ENCODE measurements at places on chromosomes 7 and 10.

- H3K27ac ChIP-seq: no peak overlapping the region
- no peaks in the 10 kb centered on the region for H3K27me3 ChIP-seq
- no peak for DNase-seq
- H3K36me3 ChIP-seq: no peaks in the 10 kb centered on the region
- no peak overlapping the region for H3K4me3 ChIP-seq
These were observed 340.9 kb upstream of the CHRM2 start for GRCh38 chr7:136527554-136527953.

DNA sequence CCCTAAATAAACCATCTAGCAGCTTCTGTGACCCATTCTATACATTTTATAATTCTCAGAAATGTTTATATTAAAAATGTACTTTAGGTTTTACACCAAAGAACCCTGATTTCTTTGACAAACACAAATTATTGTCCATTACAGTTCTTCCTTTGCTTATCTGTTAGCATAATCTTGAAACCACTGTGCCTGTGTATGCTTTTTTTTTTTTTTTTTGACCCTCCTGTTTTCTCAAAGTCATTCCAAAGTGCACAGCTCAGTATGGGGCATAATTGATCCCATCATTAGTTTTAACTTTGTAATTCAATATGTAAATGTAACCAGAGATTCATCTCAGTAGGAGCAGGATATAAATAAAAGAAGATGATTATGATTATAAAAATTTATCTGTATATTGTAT is 229.3 kb downstream of the DGKB start:
- no peak for DNase-seq
- no peak overlapping the region for H3K4me3 ChIP-seq
- H3K4me1 ChIP-seq: no peaks in the 10 kb centered on the region
- H3K27ac ChIP-seq: no peak overlapping the region
- no peaks in the 10 kb centered on the region for H3K36me3 ChIP-seq

DNA sequence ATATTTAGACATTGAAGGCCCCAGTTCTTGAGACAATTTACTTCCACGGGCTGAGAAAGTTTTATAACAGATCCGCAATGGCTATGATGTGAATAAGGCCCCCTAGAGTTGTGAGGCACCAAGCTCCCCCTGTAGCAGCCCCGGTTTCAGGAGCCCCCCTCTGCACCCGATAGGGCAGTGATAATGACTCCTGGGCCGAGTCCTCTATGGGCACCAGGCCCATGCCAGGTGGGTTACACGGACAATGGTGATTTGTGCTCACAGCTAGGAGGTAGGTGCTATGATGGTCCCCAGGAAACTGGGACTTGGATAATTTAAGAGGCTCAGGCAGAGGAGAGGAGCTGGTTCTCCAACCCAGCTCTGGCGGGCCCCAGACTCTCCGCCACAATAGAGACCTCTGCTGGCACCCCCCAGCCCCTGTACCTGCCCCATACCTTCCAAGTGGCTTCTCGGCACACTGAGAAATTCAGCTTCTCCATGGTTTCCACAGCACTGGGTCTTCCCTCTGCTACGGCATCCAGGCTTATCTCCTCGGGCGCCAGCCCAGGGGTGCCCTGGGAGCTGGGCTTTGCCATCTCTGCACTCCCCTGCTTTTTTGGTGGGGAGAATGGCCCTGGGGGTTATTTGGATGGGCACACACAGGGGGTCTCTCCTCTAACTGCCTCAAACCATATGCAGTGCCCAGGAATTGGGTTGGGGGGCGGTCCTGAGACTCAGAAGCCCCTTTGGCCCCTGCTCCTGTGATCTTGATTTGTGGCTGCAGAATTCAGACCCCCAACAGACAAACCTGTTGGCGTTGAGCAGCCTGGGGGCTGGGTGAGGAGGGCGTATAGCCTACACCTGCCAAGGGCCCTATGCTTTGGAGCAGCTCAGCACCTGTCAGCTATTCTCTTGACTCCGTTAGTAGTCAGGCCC is 12.2 kb upstream of the KCP start:
- no peak overlapping the region for H3K4me3 ChIP-seq
- no peak for DNase-seq
- no peaks in the 10 kb centered on the region for H3K36me3 ChIP-seq
- peaks cover 24% of the 10 kb centered on the region for H3K27me3 ChIP-seq
- H3K4me1 ChIP-seq: no peaks in the 10 kb centered on the region

- DNase-seq: peak; percentile 64
- no peaks in the 10 kb centered on the region for H3K4me1 ChIP-seq
- no peaks in the 10 kb centered on the region for H3K27me3 ChIP-seq
- no peaks in the 10 kb centered on the region for H3K36me3 ChIP-seq
These were observed 90.1 kb downstream of the EPC1 start for GRCh38 chr10:32256613-32257437.

DNA sequence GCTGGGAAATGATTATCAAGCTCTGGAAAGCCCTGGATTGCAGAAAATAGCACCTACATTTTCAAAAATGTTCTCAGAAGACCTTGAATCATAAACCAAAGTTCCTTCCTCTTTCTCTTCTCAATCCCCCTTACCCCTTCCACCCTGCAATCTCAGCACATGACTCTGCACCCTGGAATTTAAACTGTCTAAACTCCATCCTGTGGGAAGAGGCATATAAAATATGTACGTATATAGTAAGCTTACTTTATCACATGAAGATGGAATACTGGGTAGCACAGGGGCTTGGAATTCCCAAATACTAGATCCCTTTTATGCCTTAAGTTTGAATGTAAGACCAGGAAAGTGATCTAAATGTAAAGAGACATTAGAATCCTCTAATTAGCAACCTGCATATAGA is 7.7 kb downstream of the AGMO start:
- H3K36me3 ChIP-seq: no peaks in the 10 kb centered on the region
- no peak overlapping the region for H3K27ac ChIP-seq
- no peaks in the 10 kb centered on the region for H3K27me3 ChIP-seq
- H3K4me3 ChIP-seq: no peak overlapping the region
- no peak for DNase-seq
- H3K4me1 ChIP-seq: no peaks in the 10 kb centered on the region

GRCh38 chr10:21860718-21861117 is 142.8 kb downstream of the DNAJC1 start:
- H3K4me3 ChIP-seq: no peak overlapping the region
- peaks cover 10% of the 10 kb centered on the region for H3K36me3 ChIP-seq
- no peaks in the 10 kb centered on the region for H3K27me3 ChIP-seq
